CD4-positive, alpha-beta T cell treated with Interleukin-17A for 4 hours (primary cell): ENCODE measurements at places on chromosomes 1 and 21.
A peak's percentile ranks its signal among the peaks of the same experiment; 100 is the strongest.

DNA sequence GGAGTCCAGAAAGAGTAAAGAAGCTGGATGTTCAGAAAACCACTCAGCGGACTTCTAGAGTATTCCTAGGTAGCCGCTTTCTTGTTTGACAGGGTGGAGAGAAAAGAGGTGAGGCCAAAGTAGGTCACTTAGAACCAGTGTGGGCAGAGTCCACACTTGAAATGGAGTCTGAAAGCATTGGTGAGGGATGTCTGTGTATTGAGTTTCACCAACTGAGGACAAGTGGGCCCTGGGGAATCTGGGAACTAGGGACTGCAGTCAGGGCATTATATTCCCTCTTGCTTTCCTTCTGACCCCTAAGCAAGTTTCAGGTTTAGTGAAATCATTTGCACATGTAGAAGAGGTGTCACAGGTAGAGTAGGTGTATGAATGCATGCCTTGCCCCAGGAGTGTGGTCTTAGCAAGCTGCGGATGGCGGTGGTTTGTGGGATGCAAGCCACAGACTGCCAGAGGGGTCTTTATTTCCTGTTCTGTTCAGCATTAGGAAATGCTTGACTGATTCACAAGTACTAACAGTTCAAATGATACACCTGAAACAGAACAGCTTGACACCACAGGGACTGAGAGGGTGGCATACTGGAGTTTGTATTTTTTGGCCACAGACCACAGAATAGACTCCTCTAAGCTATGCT, 1.1 kb upstream of the GNG12 start:
- no peak for DNase-seq

DNA sequence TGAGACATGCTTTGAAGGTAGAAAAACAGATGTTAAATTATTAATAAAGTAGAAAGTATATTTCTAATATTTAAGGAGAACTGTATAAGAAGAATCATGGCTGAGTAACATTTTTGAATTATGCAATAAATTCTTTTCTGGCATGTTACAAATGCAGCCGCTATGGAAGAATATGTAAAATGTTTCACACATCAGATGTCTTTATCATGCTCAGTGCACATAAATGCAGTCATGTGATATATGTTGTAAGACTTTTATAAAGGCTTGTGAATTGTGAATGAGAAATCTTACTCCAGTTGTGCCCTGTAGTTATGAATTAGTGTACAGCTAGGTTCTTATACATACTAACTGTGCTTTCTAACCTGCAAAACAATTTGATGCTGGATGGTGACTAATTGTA, 53.5 kb downstream of the LRRC8B start:
- DNase-seq: no peak

GRCh38 chr1:41810446-41810845, 108.3 kb downstream of the HIVEP3 start:
- DNase-seq: peak; percentile 49

- no peak for DNase-seq
These were observed 418.9 kb upstream of the PRMT6 start for GRCh38 chr1:106637566-106637965.

- no peak for DNase-seq
These were observed 56.2 kb downstream of the SLC37A1 start for GRCh38 chr21:42569732-42570301.

GRCh38 chr1:32983020-32983419, 18.4 kb upstream of the RNF19B start:
- DNase-seq: no peak

- DNase-seq: peak; percentile 57
These were observed 355 bp downstream of the SHISAL2A start for GRCh38 chr1:52633291-52633754.

DNA sequence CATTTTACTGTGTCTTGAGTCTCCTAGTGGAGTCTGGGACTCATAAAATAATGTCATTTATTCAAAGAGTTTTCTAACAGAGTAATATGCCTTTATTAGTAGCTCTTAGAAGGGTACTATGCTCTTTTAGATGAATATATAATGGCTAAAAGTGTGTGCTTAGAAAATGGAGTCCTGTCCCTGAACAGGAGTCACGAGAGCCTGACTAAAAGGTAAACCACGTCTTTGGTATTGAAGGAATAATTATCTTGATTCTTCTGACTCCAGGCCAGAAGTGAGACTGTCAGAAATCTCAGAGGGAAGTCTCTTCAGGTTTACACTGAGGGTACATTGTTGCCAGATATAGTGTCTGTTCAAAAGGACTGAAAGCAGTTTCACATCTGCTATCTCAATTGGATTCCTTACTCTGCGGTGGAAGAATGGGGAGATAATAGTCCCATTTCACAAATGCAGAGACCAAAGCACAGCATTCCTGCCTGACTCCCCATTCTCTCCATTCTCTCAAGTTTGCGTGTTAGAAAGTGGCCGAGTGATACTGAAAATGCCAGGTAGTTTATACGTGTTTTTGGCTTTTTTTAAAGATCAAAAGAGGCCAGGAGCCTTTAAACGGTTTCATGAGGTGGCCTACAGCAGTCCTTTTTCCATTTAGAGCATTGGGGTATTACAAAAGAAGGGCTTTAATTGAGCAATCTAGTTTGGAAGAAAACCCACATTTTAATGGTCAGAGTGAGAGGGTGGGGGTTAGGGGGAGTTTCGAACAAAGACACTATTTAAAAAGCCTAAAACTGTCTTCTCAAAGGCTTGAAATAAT, 176.6 kb downstream of the VPS13D start:
- DNase-seq: no peak

- DNase-seq: no peak
These were observed 143.2 kb downstream of the PTPRU start for GRCh38 chr1:29379443-29380073.

GRCh38 chr21:42744520-42745445, 91.4 kb downstream of the PDE9A start:
- DNase-seq: no peak

- DNase-seq: peak; percentile 40
These were observed 27.8 kb downstream of the NTPCR start for GRCh38 chr1:232978091-232978634.

DNA sequence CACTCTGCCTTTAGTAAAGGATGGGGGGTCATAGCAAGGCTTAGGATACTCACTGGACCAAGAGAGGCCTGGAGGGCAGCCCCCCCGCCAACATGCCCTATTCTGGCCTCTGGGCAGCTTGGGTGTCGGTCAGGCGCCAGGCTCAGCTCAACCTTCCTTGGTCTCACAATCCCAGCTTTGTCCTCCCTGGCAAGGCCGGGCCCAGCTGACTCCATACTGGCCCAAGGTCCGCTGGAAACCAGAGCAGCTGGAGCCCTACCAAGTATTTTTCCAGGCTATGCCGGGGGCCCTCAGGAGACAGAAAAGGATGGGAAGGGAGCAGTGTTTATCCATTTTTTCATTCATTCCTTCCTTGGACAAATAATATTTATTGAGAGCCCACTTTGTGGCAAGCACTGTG, 6.2 kb downstream of the FBXO2 start:
- DNase-seq: no peak

- DNase-seq: no peak
These were observed 3.6 kb downstream of the CTBS start for GRCh38 chr1:84570436-84571149.

DNA sequence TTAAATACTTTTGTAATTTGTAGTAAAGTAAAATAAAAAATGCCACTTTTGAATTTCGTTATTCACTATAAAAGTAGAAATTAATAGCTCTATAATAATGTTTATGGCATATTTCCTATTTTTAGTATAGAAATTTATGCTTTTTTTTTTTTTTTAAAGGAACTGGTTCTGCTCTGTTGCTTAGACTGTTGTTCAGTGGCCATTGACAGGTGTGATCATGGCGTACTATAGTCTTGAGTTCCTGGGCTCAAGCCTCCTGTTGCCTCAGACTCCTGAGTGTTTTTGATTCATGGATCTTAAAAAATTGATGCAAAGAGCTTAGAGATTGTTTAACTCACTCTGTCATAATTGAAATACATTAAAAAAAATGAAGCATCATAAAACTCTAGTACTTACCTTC, 53.6 kb downstream of the RPS6KC1 start:
- DNase-seq: no peak

DNA sequence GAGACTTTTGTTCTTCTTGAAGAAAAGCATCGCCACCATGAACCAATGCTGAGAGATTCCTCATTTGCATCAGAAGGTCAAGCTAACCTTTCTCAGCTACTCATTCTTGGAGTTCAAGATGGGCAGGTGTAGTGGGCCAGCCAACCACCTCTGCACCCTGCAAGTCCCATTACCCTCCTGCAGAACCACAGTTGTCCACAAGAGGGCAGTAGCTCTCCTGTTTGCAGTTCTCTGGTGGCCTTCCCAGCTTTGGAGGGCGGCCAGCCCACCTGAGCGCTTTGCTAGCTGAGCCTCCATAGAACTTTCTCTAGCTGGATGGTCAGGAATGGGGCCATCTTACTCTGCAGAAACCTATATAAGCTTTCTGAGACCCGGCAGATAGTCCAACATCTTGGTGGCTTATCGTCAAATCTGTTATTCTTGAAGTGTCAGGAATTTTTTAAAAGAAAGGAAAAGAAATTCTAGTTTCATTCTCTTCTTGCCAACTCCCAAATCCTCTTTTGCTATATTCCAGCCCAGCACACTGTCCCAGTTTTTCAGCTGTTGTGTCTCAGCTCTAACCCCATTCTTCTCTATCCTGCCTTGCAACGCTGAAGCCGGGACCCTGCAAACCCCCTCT, 11.0 kb upstream of the LMX1A start:
- peak; percentile 82 for DNase-seq

GRCh38 chr1:67371681-67372080, 58.5 kb downstream of the SERBP1 start:
- no peak for DNase-seq

DNA sequence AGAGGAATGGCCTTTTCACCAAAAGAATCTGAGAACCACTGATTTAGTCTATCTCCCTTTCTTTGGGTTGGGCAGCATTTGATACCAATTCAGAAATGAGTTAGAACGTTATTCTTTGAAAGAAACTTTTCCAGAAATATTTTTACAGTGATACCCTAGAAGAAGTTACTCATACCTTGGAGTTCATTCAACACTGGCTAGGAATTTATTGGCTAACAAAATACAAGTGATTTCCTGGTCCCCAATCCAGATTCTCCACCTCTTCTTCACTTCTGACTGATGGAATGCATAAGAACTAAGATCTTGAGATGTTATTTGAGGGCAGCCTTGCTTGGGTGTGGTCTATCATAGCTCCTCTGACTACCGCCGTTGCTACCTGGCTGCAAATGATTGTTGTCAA, 9.4 kb downstream of the C1orf162 start:
- DNase-seq: no peak

GRCh38 chr1:64515427-64515826, 45.5 kb downstream of the CACHD1 start:
- DNase-seq: no peak

- DNase-seq: no peak
These were observed 111.3 kb upstream of the CSF3R start for GRCh38 chr1:36594023-36594422.

DNA sequence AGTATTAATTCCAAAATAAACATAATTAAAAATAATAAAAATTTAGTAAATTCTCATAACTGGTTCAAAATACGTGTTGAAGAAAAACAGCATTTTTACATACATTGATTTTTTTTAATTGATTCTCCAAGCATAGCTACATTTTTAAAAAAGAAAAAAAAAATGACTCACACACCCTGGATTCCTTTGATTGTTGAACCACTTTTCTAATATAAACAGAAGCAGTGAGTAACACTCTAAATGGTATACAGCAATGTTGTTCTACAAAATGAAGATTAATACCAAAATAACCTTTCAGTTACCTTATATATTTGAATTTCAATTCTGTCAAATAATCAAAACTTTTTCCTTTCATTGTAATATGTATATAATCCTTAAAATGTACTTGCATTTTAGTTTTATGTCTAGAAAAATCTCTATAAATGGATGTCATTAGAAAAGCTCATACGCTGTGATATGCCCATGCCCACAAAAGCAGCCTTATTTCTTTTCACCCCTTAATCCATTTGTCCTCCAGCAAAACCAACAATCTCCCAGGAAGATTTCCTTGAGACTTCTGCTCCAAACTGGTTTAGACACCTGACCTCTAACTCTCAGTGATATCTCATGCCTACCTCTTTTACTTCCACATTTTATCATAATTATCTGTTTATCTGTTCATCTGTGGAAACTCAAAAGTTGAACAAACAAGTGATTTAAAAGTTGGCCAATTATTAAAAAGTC, 246.4 kb upstream of the NR5A2 start:
- DNase-seq: no peak

GRCh38 chr1:208127792-208128529, 116.2 kb downstream of the PLXNA2 start:
- DNase-seq: no peak

- no peak for DNase-seq
These were observed 32.4 kb upstream of the CEP350 start for GRCh38 chr1:179921981-179922872.

DNA sequence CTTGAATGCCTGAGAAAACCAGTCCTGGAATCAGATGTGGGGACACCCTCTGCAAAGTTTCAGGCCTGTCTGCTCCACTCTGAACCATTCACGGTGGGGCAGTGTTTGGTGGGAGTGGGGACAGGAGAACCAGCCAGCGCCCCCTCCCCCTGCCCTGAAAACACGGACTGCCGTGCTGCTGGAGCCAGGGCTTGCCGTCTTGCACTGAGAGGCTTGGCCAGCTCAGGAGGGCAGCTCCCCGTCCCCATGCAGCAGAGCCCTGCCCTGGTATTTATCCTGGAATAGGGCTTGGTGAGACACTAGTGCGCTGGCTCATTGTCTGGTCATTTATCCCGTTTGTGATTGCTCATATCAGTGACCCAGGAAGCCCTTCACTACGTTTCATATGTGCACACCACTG, 3.9 kb downstream of the S100B start:
- no peak for DNase-seq

DNA sequence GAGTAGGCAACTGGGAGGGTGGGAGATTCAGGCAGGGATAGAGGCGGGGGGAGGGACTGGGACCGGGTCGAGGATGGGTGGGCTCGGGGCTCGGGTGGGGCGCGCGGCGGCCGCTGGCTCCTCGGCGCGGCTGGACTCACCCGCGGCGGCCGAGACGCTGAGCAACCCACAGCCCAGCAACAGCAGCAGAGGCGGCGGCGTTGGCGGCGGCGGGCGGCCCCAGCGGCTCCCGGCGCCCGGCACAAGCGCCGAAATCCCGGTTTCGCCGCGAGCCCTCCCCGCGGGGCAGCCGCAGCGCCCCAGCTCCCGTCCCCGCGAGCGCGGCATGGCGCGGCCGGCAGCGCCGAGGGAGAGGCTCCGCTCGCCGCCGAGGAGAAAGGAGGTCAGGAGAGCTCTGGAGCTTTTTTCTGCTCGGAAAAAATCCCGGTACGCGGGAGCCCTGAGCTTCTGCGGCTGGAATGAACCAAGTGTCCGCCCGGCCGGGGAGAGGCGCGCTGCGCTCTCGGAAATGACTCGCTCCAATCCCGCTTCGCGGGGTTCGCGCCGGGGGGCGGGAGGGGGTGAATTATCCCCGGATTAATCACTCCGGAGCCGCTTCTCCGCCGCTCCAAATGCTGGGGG, at the start of gene CSMD2:
TSS of gene CSMD2 (minus strand) at position 460 of the 621 bp plus-strand sequence. CDS start at position 327, 133 bp downstream.
- DNase-seq: no peak

DNA sequence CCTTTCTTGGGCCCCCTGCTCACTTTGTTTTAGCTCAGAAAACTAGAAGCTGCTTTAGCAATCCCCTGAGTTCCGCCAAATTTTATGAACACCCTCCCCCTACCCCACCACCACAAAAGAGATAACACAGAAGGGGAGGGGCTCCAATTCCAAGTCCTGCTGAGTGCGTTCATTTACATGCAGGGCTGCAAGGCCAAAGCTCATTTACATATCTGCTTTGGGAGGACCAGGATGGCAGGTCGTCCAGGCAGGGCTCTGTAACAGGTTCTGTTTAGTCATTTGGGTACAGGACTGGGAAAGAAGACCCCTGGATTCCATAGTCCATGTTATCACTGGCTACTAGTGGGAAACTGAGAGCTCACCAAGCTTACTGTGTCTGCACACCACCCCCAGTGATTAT, 35.9 kb upstream of the KIF21B start:
- no peak for DNase-seq
